ENCODE measurements at places on chromosomes 16 and 17. TPM values are rescaled to one million over a fixed set of nuclear protein-coding genes. Genes with fewer than 3 reads are reported as not detected.

TMEM235 gene
- not detected for total RNA-seq

PRR35 gene
- total RNA-seq: not detected

MSLN gene
- not detected for total RNA-seq

TEX19 gene
- 0.10 TPM for total RNA-seq

PIGS gene
- 41.5 TPM for total RNA-seq

MPV17L gene
- 0.21 TPM for total RNA-seq
